ENCODE measurements at places on chromosomes 16 and 17.

GRCh38 chr17:19948116-19948943 is 29.3 kb downstream of the AKAP10 start:
- no peak for DNase-seq

DNA sequence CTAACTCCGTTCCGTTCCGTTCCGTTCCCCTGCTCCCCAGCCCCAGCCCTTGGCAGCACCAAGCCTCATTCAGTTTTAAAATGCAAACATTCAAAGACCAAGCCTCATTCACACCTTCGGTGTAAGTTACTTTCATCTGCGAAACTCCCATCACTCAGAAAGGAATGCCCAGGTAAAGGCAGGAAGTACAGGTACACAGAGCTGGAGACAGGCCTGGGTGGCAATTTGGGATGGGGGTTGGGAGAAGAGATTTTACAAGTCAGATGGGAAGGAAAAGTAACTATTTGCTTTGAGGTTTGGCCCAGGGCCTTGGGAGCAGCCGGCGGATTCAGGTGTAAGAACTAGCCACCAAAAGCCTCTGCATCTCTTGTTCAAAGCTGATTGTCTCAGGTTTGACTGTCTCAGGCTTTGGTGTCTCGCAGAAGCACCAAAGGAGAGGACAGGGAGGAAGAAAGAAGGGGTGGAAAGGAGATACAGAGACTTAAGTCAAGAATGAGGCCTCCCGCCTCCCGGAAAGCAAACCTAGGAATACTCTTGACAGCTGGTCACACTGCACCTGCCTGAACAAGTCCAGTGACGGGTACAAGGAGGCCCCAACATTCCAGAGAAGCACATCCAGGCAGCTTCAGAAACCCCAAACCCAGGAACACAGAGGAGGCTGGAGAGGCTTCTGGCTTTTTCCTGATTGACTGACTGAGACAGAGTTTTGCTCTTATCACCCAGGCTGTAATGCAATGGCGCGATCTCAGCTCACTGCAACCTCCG is 54.7 kb downstream of the NXN start:
- no peak for DNase-seq

DNA sequence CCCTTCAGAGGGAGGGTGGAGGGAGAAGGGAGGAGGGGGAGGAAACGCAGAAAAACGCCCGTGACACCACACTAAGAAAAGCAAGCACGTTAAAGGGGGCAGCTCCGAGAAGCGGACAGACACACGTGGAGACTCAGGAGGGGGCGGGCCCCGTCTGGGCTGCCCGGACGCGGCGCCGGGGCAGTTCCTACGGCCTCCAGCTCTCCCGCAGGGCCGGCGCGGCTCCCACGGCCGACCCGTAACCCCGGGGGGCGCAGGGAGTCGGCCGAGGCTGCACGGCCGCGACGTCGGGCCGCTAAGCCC is 362 bp downstream of the KLHDC4 start:
- DNase-seq, result no peak

DNA sequence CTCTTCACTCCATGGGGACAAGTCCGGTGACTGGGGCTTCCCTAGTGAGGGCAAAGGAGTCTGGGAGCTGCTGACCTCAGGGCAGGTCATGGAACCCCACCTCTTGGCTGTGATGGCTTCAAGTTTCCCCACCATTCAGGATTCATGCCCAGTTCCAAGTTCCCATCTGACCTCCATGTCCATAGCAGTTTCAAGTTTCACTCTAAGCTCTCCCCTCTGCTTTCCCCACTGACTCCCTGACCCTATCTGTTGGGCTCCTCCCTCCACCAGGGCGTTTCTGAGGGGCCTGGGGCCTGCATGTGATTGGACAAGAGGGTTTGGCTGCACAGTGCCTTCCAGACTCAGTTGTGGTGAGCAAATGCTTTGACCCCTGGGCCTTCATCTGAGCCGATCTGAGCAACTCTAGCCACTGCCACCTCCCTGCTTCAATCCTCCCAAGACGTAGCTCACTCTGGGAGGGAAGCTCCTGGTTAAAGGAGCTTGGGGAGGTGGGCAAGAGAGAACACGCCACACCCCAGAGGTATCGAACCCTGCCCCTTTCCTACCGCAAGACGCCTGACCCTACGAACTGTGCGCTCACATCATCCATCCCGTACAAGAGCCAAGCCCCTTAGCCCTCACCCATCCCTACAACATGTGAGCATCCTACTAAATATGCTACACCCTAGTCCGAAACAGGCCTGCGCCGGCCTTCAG is 8.3 kb downstream of the ZNF629 start:
- no peak for DNase-seq

GRCh38 chr17:30468465-30468864 is 8.7 kb upstream of the GOSR1 start:
- DNase-seq, result no peak

GRCh38 chr17:32833076-32833475 is 43.8 kb downstream of the MYO1D start:
- DNase-seq, result no peak

DNA sequence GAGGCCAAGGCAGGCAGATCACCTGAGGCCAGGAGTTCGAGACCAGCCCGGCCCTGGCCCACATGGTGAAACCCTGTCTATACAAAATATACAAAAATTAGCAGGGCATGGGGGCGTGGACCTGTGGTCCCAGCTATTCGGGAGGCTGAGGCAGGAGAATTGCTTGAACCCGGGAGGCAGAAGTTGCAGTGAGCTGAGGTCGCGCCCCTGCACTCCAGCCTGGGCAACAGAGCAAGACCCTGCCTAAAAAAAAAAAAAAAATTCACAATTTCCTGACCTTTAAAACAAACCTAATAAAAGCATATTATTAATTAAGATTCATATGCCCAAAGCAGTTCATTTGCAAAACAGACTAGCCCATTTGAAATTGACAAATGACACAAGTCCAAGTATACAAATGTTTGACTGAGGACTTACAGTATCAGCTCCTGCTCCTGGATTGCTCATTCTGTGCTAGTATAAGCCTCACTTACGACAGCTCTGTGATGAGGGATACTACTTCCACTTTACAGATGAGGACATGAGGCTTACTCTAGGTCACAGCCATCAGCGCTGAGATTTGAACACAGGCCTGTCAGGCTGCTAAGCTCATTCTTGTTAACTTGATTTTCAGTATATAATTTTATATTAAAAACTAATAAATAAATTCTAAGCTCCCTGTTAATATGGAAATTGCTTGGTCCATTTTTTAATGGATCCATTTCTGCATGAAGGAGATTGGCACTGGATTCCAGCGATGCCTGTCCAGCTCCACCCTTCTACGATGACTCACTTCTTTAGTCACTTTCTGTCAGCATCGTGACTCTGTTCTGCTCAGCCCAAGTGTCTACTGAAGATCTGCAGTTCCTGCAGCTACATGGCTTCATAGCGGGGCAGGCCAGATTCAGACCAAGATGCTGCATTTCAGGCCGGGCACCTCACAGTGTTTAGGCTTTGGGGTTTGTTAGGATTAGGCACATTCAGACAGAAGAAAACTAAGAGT is 88.2 kb downstream of the WDR59 start:
- DNase-seq, result peak; percentile 25

- DNase-seq, result peak; percentile 19
Measured at GRCh38 chr17:51298508-51299371, 38.4 kb downstream of the UTP18 start.

GRCh38 chr16:1256874-1257322 is 1.0 kb downstream of the TPSD1 start:
- DNase-seq, result no peak

DNA sequence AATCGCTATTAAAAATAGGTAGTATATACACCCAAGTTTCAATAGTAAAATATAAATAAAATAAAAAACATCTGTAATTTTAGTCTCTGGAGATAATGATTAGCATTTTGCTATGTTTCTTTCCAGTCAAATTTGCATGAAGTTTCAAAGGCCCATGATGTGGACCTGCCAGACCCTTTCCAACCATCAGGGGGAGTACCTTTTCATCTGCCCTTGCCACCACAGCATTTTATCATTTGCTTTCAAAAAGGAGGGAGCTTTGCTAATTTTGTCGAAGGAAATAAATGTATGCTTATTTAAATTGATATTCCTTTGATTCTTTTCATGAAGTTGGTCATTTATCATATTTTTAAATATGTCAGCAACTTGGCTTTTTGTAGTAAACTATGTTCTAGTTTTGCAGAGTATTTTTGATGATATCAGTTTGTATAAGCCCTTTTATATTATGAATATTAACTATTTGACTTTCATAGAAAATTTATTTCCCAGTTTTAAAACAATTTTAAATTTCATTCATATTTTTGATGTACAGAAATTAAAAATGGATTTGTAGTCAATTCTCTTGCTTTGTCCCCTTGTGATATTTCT is 115.2 kb upstream of the NETO2 start:
- DNase-seq, result no peak

DNA sequence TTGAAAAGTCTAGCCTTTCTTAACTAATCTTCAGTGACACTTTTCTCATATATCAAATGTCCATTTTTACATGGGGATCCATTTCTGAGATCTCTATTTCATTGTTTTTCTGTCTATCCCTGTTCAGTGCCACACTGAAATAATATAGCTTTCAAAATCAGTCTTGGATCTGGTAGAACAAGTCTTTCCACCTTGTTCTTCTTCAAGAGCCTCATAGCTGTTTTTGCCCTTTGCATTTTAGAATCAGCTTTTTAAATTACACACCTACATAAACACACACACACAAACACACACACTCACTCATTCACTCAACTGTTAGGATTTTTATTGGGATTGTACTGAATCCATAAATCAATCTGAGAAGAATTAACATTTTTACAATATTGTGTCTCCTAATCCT is 19.2 kb downstream of the GSDMB start:
- DNase-seq, result no peak

DNA sequence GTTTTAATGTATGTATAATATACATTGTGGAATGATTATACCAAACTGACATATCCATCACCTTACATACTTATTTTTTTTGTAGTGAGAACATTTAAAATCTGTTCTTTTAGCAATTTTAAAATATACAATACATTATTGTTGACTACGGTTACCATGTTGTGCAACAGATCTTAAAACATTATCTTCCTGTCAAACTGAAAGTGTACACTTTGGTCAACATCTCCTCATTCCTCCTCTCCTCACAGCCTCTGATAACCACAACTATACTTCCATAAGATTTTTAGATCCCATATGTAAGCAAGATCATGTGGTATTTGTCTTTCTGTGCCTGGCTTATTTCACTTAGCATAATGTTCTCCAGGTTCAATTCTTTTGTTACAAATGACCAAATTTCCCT is 7.5 kb upstream of the DNAJA2 start:
- no peak for DNase-seq

DNA sequence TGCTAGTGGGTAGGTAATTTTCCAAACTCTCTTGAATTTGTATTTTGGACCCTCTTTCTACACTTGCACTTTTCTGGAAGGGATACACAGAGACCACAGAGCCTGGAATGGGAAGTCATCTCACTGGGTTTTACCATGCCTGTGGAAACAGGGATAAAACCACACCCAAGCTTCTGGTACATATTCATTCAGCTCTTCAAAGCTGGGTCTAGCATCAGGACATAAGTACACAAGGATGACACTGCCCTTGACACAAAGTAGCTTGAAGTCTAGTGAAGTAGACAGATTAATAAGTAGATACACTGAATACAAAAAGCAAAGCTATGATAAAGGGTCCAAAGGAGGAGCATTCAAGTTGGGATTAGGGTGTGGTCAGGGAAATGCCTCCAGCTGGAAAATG is 118.2 kb downstream of the CDH11 start:
- no peak for DNase-seq

DNA sequence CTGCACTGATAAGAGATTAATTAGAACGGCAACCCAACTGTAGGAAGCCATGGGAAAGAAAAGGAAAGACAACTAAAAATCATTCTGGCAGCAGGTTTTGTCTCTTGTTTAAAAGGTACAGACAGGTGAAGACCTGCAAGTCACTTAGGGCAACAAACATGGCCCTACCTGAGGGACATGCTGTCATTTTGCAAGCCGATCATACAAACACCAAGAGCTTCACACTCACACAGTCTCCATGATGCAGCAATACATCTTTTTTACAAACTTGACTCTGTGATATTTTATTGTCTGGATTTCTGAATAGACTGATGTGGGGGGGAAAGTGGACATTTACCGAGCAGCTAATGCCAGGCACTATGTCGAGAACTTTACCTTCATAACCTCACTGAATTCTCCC is 101.8 kb downstream of the PARN start:
- DNase-seq, result no peak

DNA sequence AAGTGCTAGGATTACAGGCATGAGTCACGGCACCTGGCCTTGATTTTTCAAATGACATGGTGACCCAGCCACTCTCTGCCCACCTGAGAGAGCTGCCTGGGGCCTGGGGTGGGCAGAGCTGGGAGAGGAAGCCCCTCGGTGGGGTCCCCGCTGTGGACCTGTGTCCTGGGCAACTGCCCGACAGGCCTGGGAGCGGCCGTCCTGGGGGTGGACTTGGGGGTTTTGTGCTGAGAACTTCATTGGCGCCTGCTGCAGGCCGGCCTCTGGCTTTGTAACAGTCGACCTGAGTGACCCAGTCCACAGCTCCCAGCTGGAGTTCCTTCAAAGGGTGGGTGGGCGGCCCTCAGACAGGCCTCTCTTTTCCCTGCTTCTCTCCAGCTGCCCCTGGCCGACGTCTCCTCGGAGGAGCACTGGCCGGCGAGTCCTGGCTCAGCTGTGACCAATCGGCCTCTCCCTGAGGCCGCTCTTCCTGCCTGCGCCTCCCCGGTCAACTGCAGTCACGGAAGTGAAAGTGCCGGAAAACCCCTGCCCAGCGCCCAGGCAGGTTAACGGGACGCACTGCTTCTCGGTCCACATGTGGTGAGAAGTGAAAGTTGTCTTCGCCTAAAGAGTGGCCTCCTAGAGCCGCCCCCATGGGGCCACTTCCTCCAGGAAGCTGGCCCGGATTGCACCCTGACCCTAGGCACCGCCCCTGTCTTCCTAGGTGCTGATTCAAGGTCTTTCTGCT is 5.5 kb downstream of the CBFA2T3 start:
- no peak for DNase-seq

DNA sequence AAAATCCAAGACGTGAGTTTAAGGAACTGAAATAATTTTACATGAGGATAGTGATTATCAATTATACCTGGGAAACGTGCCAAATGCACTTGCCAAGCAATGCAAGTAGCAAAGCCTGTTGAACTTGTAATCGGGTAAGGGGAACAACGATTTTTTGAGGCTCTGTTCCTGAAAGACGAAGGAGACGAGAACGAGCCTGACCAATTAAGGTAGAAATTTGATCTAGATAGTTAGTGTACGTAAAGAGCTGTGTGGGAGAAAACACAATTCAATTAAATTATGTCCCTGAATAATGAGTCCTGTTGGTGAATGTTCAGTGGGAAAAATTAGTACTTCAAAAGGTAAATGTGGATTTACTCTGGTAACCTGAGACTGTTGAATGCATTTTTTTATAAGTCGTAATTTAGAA is 17.7 kb upstream of the KCTD5 start:
- no peak for DNase-seq

Measured in kidney glomerular epithelial cell (primary cell).